Dermis microvascular lymphatic vessel endothelial cell (primary cell): ENCODE measurements at places on chromosomes 11 and 22. TPM values are rescaled to one million over a fixed set of nuclear protein-coding genes. Genes with fewer than 3 reads are reported as not detected.

GRCh38 chr11:17208257-17208999 is 642 bp upstream of the PIK3C2A start:
- peak; percentile 87 for DNase-seq

- DNase-seq, result peak; percentile 55
Observed at GRCh38 chr22:46287873-46288751, 8.6 kb upstream of the GTSE1 start.

GRCh38 chr22:31210556-31211421 is 1.3 kb upstream of the LIMK2 start:
- DNase-seq, result peak; percentile 92

GRCh38 chr11:65114538-65115171 is 2.8 kb downstream of the ZNHIT2 start:
- no peak for DNase-seq

DNA sequence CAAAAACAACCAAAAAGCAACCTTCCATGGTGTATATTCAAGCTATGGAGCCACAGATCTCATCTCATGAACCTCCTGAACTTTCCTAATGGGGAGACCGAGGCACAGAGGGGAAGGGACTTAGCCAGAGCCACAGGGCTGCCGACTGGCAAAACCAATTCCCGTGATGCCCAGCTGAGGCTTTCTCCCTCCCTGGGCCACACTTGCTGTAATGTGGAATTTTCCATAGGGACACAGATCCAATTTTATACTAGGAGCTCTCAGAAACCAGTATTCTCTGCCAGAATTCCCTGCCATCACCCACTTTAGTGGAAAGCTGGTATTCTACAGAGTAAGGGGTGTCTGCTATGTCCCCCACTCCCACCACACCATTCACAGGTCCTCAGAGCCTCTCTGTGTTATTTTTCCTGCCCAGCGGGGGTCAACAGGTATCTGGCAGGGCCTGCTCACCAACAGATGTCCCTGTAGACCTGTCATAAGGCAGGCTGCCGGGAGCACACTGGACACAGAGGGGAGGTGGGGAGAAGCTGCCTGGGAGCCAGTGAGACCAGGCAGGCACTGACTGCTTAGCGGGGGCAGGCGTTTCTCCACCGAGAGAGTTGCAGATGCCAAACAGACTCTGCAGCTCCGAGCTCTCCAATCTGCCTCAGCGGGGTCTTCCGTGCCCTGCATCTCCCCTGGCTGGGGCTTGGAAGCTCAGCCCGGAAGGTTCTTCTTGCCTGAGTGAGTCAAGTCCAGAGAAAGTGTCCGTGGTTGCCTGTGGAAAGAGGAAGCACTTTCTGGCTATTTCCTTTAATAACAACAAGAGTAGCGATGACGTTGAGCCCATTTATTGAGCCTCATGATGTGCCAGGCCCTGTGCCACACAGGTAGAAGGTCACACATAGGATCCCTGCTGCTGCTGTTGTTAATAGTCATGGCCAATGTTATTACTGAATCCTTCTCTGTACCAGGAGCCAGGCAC is 26.3 kb downstream of the RPS6KA4 start:
- peak; percentile 60 for DNase-seq

GRCh38 chr11:44627165-44627789 is 61.8 kb downstream of the CD82 start:
- DNase-seq, result no peak

GRCh38 chr11:66192181-66192863 is 76.1 kb upstream of the RAB1B start:
- DNase-seq, result no peak

- peak; percentile 21 for DNase-seq
Observed at GRCh38 chr11:18705651-18706281, 7.2 kb downstream of the TMEM86A start.

DNA sequence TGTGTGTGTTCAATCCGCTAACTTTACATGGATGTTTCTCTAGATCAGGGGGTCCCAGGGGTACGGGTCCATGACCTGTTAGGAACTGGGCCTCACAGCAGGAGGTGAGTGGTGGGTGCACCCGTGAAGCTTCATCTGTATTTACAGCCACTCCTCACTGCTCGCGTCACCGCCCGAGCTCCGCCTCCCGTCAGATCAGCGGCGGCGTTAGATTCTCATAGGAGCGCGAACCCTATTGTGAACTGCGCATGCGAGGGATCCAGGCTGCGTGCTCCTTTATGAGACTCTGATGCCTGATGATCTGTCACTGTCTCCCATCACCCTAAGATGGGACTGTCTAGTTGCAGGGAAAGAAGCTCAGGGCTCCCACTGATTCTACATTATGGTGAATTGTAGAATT is 31.9 kb downstream of the MRGPRD start:
- no peak for DNase-seq

- no peak for DNase-seq
Observed at GRCh38 chr11:122145715-122146274, 29.8 kb upstream of the BLID start.

GRCh38 chr11:79461666-79462645 is 21.1 kb upstream of the TENM4 start:
- no peak for DNase-seq

GRCh38 chr22:20994902-20995241 is 7.0 kb downstream of the THAP7 start:
- no peak for DNase-seq

DNA sequence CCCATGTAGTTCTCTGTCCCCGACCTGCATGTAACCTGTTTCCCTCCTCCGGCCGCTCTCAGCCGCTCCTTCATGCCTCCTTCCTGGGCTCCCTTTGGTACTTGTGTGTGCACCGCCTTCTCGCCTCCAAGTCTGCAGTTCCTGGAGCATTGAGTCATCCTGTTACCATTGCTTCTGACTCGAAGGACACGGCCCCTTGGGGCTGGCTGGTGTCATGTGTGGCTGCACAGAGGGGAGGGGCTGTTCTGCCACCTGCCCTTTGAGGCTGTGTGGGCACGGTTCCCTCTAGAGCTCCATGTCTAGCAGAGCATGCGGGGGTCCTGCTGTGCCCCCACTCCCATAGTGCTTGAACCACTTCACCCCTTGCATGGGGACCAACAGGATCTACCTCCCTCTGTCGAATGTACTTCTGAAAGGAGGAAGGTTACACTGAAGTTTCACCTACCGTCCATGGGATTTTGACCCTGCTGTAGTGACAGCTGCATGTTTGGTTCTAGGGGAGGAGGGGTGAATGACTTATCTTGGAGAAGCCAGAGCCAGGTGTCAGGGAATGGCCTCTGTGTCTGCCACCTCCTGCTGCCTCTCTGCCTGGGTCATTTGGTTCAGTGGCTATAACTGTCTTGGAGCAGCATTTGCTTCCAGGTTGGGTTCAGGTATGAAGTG is 39.6 kb downstream of the BCR start:
- peak; percentile 66 for DNase-seq

DNA sequence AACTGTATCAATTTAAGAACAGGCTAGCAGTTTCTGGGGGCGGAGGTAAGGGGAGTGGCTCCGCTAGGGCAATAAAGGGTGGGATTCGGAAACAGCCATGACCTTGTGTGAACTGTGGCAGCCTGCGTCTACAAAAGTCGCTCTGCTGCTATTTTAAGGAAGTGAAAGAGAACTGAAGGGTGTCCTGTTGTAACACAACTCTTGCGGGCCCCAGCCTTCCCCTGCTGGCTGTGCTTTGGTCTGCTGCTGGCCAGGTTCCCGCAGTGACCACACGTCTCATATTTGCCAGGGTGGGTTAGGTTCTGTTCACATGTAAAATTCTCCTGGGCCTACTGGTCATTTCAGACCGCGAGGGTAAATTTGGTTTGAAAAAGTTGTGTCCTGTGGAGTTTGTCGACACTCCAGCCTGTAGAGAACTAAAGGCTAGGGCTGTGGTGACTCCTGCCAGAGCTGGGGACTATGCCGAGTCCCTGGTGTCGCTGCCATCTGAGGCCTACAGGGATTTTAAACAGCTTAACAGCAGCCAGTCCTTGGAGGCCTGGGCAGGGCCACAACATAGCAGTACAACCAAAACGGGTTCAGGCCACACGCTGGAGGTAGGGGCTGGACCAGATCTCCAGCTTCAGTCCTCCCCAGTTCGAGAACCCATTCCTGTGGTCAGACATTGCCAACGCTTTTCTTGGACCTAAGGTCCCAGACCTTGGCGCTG is 1.1 kb upstream of the PPFIBP2 start:
- DNase-seq, result peak; percentile 17

DNA sequence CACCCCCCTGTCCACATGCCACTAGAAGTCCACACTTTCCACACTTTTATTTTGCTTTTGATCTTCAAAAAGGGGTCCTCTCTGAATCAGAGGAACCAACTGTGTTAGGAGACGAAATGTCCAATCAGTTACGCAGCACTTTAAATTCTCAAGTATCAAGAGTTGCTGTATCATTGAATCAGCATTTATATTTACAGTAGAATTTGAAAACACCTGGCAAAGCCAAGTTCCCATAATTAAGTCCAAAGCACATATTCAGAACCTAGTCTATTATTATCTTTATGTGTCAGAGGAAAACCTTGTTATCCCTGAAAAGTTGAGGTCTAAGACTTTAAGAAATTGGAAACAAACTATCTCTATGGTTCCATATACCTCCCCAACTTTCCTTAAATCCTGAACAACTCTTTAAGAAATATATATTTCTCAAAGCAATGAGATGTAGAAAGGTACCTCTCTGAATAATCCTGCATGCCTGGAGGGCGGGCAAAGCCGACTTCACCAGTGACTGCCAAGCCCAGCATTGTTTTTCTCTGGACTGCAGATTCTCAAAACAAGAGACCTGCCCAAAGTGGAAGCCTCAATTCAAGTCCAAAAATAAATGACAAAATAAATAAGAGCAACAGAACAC is 75.9 kb upstream of the ARFGAP3 start:
- DNase-seq, result no peak

GRCh38 chr11:67058506-67058905 is 1.9 kb downstream of the RHOD start:
- DNase-seq, result no peak

- no peak for DNase-seq
Observed at GRCh38 chr11:79461144-79461543, 20.3 kb upstream of the TENM4 start.

- DNase-seq, result no peak
Observed at GRCh38 chr11:21612326-21612725, 580.6 kb upstream of the ANO5 start.

GRCh38 chr11:72144807-72145565 is 9.5 kb downstream of the FOLR3 start:
- DNase-seq, result no peak

- peak; percentile 6 for DNase-seq
Observed at GRCh38 chr11:48116437-48117228, 100.0 kb upstream of the OR4B1 start.

DNA sequence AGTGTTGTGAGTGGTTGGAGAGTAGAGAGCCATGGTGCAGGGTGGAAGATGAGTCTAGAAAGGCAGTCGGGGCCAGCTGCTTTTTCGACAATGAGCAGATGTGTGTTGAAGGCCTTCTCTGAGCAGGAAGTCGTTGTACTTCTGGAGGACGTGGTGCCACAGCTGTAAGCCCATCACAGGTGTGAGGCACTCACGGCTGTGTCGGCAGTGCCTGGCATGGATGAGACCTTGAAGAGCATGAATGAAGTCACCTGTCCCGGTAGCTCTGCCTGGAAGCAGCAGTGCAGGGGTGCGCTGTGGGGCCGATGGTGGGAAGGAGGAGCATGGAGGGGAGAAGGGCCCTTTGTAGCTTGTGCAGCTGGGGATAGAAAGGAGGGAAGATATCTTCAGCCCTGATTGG is 165.2 kb downstream of the PKNOX2 start:
- DNase-seq, result no peak

GRCh38 chr22:36368359-36368983 is 19.3 kb downstream of the MYH9 start:
- peak; percentile 64 for DNase-seq

- DNase-seq, result peak; percentile 39
Observed at GRCh38 chr11:113603277-113604059, 102.6 kb downstream of the TMPRSS5 start.

- no peak for DNase-seq
Observed at GRCh38 chr11:93717501-93717900, 23.8 kb downstream of the TAF1D start.

GRCh38 chr11:75721852-75722668 is 4.4 kb downstream of the MOGAT2 start:
- DNase-seq, result no peak

- no peak for DNase-seq
Observed at GRCh38 chr11:118699506-118700220, 20.2 kb upstream of the TREH start.

GRCh38 chr11:111776398-111777093 is 10.4 kb upstream of the PPP2R1B start:
- DNase-seq, result no peak

GRCh38 chr11:61893981-61894380 is 2.6 kb upstream of the FADS3 start:
- peak; percentile 22 for DNase-seq

DNA sequence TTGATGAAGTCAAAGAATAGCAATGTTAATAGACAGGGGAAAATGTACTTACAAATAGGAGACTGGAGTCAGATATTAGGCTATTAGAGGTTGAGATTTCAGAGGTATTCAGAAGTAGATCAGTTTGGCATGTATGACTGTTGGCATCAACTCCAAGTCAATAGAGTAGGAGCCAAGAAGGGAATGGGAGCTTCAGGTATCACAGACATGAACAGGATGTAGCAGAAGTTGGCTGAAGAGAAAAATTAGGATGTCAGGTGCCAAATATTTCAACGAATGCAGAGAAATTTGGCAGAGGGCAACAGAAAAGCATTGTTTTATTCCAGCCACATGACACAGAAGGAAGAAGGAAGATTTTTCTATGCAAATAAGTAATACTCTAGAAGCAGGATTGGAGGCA is 69.7 kb downstream of the GLYATL1 start:
- DNase-seq, result no peak

- DNase-seq, result no peak
Observed at GRCh38 chr11:60183591-60184205, 815 bp upstream of the MS4A6A start.

GRCh38 chr11:119153049-119153818 is 4.4 kb downstream of the ABCG4 start:
- no peak for DNase-seq

HBB gene
- not detected in 2 replicates for total RNA-seq

FOLR1 gene
- not detected in 2 replicates for total RNA-seq

LBHD1 gene
- total RNA-seq, result 1.5 and 1.8 TPM in 2 replicates

SCGB1A1 gene
- total RNA-seq, result not detected in 2 replicates

TMEM191C gene
- total RNA-seq, result 0.13 and 0.39 TPM in 2 replicates

C11orf91 gene
- total RNA-seq, result not detected in 2 replicates

BBOX1 gene
- total RNA-seq, result not detected in 2 replicates

RAPSN gene
- total RNA-seq, result 0.13 and 0.25 TPM in 2 replicates

BTG4 gene
- total RNA-seq, result not detected in 2 replicates

MMP11 gene
- 5.3 and 6.8 TPM in 2 replicates for total RNA-seq

KRTAP5-9 gene
- not detected in 2 replicates for total RNA-seq

NPAS4 gene
- not detected in 2 replicates for total RNA-seq

OR2AG1 gene
- total RNA-seq, result not detected in 2 replicates
